ENCODE measurements at places on chromosomes 1 and 21.

- DNase-seq: no peak
These were observed 91.1 kb downstream of the SMYD2 start for GRCh38 chr1:214372092-214372491.

- peak; percentile 66 for DNase-seq
These were observed 25.0 kb upstream of the LAPTM5 start for GRCh38 chr1:30782361-30783255.

DNA sequence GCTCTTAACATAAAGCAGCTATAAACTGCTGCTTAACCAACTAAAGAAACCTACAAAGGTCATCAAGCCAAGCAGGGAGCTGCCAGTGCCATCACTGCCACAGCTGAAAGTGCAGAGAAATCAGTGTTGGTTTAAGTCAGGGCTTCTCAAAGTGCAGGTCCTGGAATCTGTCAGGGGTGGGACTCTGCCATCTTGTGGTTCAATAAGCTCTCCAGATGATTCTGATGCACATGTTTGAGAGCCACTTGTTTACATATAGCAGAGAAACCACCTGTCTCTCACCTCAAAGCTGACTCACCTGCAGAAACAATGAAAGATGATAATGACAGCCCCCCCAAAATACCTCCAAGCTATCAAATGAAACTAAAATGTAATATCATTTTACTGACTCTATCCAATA, 49.3 kb downstream of the SH3GLB1 start:
- DNase-seq: peak; percentile 78

- peak; percentile 23 for DNase-seq
These were observed 151.6 kb upstream of the UBE2U start for GRCh38 chr1:64051796-64052195.

DNA sequence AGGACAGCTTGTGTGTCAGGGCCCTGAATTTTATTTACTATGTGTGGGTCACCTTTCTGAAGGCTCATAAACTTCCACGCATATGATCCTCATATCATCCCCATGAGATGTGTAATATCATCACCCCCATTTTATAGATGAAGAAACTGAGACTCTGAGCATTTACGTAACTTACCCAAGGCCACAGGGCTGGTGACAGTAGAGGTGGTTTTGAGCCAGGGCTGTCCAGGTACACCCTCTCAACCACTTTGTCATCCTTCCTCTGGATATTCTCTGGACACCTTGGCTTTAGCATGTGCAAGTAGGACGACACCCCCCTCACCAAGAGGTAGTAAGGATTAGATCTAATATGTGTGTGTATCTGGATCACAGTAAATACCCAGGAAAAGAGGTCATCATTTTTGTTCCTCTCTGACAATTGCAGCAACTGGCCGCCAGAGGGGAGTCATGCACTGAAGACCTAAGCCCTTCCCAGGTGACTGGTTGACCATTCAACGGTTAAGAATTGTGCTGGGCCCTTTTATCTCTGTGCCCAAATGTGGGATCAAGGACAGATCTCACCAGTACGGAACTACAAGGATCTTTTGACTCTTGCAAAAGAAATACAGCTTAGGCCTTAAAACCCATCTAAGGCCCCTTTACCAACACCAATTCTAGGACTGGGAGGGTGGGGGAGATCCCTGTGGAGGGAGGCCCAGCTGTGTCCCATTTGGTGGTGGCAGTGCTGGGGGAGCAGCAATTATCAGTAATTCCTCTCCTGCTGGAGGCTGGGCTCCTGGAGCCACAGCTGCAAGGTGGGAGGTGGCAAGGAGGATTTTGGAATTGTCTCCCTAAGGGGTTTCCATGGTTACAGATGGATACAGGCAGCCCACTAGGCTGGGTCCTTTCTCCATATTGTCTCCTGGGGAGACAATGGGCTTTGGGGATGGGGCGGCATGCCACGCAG, 13.7 kb upstream of the E2F2 start:
- peak; percentile 59 for DNase-seq

DNA sequence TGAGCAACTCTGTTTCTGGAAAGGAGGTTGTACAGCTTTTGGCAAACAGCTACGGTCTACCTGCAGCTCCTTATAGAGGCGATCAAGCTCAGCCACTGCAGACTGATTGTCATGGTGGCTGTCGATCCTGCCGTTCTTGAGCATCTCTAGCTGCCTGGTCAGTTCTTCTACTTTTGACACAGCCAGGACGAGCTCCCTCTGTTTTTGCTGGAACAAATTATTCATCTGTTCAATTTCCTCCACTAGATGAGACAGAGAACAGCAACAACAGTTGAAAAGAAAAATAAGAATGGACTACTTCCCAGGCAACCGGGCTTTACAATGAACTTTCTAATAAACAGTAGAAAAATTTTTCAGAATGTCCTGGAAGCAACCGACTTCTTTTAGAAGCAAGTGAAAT, 42.5 kb downstream of the TP53BP2 start:
- DNase-seq: no peak

GRCh38 chr1:95287825-95288224, 53.8 kb downstream of the RWDD3 start:
- no peak for DNase-seq

- no peak for DNase-seq
These were observed 298.1 kb downstream of the TM2D1 start for GRCh38 chr1:61426885-61427284.

DNA sequence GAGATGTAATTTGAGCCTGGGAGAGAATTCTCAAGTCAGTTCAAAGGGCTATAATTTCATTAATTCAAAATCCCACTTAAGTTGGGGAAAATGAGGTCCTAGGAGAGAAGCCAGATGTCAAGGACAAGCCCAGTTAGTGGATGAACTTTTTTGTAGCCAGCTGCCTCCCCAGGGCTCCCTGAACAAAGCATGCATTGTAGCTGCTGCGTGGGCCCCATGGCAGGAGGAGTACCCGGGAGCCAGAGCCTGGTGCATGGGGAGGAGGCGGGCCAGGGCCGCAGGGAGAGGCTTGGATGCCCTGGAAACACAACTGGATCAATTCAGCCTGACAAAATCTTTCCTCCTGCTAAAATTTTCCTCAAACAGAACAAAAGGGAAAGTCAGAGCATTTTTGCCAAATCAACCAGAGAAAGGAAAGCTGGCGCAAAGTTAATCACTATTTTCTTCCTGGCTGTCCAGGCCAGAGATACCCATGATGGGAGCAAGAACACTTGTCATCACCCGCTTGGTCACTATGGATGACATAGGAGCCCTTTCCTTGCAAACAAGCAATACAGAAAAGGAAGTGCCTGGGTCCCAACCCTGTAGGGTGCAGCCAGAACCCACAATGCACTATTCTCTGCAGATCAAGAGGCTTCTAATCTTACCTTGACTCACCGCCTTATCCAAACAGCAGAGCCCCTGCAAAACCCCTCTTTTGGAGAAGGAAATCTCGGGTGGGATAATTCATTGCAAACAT, 248.1 kb upstream of the RAB4A start:
- no peak for DNase-seq

GRCh38 chr21:42833439-42833815, 45.9 kb downstream of the WDR4 start:
- DNase-seq: peak; percentile 48

DNA sequence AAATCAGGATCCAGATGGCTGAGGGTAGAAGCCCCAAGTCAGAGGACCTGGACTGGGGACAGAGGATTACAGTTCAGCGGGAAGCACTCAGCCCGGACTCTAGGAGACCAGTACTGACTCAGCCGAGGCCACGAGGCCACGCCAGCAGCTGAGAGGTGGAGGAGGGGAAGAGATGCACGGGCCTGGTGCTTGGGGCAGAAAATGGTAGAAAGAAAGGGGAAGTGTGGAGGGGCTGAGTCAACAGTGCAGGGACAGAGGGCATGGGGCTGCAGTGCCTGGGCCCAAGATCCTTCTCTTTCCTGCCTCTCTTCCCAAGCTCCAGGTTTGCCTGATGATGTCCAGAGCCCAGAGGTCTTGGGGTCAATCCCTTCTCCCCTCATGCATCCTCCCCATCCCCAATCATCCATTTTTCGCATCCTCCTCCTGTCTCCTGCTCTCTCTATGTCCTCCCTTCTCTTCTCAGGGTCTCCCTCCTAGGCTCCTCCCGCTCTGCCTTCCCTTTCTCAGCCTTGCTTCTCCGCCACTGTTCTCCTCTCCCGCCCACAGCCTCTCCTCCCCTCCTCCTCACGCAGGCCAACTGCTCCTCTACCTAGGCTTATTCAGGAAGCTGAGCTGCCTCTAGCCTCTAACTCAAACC, 7.7 kb downstream of the ARHGEF2 start:
- DNase-seq: no peak

GRCh38 chr1:157249326-157249725, 111.1 kb upstream of the ETV3 start:
- DNase-seq: no peak

DNA sequence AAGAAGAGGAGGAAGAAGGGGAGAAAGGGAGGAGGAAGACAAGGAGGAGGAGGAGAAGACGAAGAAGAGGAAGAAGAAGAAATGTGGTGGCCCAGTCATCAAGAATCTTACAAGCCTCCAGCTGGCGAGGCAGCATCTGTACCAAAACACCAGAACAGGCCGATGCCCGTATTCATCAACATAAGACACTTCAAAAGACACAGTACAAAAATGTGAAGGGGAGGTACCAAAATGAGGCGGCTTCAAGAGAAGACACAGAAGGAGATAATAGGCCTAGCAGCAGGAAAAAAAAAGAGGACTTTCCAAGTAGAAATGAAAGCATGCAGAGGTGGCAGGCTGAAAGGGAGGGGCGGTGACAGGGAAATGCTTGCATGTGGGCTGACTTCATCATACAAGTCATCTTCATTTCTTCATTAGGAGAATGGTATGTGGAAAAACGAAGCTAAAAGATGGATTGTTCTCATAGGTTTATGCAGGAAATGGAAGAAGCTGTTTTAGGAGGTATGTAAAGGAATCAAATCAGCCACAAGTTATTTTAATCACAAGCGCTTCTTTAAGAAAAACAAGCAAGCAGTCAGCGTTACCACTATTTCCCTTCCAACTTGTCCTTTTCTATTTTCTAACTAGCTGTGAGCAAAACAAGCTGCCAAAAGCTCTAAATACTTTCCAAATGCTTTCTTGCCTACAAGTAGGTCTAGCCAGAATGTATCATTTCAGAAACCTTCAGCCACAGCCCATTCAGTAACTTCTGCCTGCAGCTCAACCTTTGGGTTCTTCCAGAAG, 192.3 kb downstream of the SLC45A1 start:
- DNase-seq: no peak
